Caki2 (cell line): ENCODE measurements at places on chromosomes 4 and X. TPM values are rescaled to one million over a fixed set of nuclear protein-coding genes. Genes with fewer than 3 reads are reported as not detected.

DNA sequence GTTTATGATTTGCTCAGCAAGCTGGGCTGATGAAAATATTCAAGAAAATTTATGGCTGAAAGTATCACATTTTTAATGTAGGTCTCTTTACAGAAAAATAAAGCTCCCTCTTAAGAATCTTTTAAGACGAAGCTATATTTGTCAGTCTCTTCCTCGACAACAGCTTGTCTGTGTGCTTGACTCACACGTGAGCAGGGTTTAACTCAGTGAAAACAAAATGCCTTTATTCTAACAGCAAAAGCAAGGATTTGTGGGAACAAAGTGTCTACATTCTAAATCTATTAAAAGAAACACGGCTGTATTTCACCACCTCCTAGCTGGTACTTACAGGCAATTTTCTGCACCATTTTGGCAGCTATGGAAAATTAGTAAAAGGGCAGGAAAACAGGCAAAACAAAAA lies 75.5 kb downstream of the NYX start:
- DNase-seq = no peak

DNA sequence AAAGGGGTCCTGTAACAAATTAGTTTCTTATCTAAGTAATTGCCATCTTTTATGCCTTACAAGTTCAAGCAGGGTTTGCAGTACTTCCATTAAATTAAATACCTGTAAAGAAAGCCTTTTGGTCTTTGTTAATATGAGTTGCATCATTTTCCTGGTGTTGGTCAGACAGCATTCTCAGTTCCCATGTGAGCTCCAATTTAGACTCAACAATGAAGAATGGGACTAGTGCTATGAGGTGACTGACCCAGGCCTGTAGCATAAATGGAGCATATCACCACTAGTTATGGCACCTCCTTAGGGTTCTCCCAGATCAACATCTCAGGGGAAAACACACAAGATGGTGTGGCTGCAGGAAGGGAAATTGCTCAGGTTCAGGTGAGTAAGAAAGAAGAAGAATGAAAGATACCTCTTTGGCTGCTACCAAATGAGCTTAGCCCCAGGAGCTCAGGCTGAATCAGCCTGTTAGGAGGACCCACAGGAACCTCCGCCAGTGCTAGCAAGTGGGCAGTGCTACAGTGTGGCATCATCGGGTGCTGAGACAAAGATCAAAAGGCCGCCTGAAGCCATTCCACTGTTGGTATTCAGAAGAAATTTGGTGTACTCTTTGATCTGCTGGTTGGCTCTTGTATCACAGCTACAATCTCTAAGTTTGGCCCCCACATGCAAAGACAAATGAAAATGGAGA lies 1.8 kb downstream of the TTC29 start:
- no peak for DNase-seq

GRCh38 chr4:78776729-78777575 lies 802 bp downstream of the BMP2K start:
- DNase-seq = peak; percentile 35

NAT8L gene
- total RNA-seq = 2.7 and 3.0 TPM in 2 replicates

DNA sequence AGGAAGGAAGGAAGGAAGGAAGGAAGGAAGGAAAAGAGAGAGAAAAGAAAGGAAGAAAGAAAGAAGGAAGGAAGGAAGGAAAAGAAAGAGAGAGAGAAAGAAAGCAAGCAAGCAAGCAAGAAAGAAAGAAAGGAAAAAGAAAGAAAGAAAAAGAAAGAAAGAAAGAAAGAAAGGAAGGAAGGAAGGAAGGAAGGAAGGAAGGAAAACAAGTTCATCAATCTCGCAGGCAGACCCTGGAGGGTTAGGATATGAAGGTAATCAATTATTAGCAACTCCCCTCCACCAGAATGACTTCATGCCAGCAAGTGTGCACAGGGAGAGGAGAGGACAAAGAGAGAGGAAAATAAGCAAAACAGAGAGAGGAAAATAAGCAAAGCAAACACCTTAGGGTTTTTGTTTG lies 80.2 kb downstream of the MTNR1A start:
- no peak for DNase-seq

PRRG3 gene
- total RNA-seq = not detected in 2 replicates

RAB40A gene
- total RNA-seq = not detected in 2 replicates

PRRG1 gene
- 4.7 and 9.6 TPM in 2 replicates for total RNA-seq

GJB1 gene
- not detected in 2 replicates for total RNA-seq

DNA sequence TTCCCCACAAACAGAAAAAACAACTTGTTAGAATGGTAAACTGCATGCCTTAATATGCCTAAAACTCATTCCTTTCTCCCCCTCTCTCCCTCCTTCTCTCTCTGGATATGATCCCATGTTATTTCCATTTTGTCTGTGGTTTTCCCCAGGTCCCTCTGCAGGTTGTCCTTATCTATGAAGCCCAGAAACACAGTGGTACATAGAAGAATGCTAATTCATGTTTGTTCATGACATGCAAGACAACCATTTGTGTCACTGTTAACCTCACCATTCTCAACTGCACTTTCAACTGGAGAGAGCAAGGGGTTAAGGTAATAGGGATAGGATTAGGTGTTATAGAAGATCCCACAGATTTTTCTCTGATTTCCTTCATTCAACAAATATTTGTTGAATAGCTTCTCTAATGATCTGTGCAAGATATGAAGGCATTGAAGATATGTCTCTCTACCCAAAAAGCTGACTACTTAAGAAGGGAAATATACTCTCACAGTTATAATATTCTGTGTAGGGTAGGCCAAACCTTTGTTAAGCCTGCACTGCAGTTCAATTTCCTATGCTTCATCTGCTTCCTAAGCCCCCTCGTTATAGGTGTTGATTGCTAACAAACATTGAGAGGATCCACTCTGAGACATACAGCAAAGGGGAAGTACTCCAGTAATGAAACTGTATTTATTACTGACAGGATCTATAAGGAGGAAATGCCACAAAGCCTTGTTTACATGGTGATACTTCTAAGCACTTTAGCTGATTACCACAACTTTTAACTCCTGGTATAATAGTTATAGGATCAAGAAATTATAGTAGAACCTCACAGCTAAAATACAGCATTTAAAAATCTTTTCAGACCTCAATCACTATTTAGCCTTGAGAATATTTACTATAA lies 96.1 kb downstream of the FRYL start:
- no peak for DNase-seq

GRCh38 chrX:102651242-102652011 lies at the start of gene GPRASP1:
TSS of gene GPRASP1 (plus strand) at chrX:102651483. CDS start at chrX:102653914, 2,431 bp downstream.
- DNase-seq = no peak

VCX gene
- total RNA-seq = not detected in 2 replicates

- no peak for DNase-seq
These were observed 178.7 kb upstream of the RBPJ start for GRCh38 chr4:26141911-26142638.

DNA sequence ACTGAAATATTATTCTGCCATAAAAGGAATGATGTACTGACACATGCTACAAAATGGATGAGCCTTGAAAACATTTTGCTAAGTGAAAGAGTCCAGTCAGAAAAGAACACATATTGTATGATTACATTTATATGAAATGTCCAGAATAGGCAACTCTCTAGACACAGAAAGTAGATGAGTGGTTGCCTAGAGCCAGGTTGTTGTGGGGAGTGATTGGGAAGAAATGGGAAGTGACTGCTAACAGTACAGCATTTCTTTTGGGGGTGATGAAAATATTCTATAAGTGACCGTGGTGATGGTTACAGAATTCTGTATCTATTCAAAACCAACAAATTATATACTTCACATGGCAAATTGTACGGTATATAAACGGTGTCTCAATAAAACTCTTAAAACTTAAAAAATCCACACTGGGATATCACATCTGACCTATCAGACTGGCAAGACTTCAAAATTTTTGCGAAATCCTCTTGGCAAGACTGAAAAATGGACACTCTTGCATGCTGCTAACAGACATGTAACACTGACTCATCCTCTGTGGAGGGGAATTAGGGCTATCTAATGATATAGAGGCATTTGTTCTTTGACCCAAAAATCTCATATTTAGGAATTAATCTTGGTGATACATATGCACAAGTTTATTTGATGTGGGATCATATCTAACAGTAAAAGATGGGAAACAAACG lies 71.8 kb downstream of the FAM13A start:
- no peak for DNase-seq

DNA sequence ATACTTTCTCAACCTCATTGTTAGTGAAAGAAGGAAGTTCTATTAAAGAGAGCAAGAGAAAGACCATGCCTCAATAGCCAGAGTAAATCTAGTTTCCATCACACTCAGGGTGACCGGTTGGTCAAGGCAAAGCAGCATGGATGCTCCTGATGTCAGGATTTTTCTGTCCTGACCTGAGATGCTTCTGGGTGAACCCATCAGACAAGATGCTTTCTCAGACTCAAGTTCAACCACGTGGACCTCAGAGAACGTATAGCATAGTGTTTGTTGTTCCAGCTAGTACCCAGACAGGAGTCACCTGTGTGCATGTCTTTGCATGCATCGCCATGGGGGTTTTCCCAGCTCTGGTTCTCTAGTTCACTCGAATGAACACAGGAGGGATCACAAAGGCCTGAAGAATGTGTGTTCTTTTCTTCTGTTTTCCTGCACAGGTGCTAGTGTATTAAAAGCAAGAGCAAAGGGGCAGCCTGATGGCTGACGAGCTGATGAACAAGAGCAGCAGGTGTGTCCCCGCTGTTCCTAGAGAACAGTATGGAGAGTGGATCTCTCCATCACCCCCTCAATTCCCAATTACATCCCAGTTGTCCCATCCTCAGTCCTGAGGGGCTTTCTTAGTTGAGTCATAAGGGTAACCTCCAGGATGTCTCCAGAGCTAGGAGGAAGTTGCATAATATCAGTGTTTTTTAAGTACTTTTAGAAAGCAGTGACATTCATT lies 110.5 kb upstream of the ENPP6 start:
- DNase-seq = peak; percentile 10
